Ovary (tissue), 10 donors: ENCODE measurements at places on chromosomes 5 and 9.

DNA sequence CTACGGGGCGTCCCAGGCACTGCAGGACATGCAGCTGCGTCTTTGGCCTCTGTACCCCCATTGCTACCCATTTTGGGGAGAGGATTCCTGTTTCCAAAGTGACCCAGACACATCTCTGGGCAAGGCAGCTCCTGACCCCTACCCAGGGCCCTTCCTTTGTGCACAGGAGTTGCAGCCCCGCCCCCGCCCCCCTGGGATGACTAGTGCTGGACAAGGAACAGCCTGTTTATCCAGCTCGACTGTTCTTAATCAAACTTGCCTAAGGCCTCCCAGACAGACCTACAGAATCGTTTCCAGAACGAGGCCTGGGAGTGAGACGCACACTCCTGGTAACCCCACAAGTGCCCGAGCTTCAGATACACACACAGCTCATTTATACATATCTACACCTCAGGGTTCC, 13.2 kb downstream of the DIPK1B start:
- DNase-seq: no peak

DNA sequence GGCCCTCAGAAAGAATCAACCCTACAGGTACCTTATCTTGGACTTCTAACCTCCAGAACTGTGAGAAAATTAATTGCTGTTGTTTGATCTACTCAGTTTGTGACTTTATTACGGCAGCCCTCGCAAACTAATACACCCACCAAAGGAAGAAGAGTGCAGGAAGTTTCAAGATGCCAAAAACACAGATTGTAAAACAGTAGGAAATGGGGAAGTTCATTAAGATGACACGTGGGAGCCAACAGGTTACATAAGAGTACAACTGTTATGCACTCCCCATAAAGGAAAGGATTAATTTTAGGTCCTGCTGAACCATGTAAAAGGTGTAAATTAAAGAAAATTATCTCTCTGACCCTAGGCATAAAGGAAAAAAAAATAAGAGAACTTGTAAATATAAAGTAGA, 294.3 kb downstream of the EPB41L4A start:
- no peak for DNase-seq

- no peak for DNase-seq
These were observed 26.7 kb upstream of the EPB41L4A start for GRCh38 chr5:112445626-112446350.

DNA sequence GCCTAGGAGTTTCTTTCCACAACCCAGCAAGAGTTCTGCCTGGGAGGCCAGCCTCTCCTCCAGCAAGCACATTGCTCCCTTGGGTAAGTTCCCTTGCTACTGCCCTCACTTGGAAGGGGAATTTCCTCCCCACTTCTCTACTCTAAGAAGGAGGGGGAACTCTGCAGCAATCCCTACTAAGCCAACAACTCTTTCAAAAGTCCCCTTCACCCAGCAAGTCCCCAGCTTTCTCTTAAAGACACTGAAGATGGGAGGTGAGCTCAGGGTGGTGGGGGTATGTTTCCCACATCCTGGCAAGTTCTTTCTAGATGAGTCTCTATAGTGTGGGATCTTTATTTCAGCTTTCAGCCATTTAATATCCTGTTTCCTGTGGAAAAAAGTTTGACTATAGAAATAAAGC, 49.0 kb downstream of the PDE8B start:
- DNase-seq: no peak

- DNase-seq: peak; percentile 55
These were observed 58.2 kb upstream of the GGTA1 start for GRCh38 chr9:121557581-121558447.

DNA sequence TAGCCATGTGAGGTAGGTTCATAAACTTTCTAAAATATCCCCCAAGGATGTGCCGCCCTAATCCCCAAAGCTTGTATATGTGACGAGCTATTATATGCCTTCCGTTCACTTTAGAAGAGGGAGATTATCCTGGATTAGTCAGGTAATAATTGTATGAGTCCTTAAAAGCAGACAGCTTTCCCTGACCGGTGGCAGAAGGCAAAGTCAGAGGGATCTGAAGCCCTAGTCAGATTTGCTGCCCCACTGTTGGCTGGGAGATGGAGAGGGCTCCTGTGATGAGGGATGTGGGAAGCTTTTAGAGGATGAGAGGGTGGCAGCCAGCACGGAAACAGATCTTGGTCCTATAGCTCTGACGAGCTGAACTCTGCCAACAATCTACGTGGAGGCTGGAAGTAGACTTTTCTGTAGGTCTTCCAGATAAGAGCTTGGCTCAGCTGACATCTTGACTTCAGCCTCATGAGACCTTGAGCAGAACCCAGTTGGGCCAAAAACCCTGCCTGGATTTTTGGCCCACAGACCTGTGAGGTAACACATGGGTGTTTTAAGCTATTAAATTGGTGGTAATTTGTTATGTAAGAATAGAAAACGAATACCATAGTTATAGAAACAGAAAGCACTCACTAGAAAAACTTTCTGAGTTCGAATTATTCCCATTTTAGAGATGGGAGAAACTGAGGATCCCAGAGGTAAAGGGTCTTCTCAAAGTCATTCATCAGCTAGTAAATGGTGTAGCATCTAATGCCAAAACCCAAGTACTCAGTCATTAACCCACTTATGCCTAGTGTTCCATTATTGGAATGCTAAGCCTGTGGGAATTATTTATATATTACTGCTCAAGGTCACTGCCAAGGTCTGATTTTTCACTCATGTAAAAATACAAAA, 48.9 kb downstream of the SH3PXD2B start:
- no peak for DNase-seq

GRCh38 chr9:134627417-134628353, 13.9 kb upstream of the COL5A1 start:
- DNase-seq: peak; percentile 15
